ENCODE measurements at places on chromosomes 11 and 22. TPM values are rescaled to one million over a fixed set of nuclear protein-coding genes. Genes with fewer than 3 reads are reported as not detected.

- no peak for DNase-seq
Observed at GRCh38 chr11:34625576-34625975, 4.7 kb downstream of the EHF start.

DNA sequence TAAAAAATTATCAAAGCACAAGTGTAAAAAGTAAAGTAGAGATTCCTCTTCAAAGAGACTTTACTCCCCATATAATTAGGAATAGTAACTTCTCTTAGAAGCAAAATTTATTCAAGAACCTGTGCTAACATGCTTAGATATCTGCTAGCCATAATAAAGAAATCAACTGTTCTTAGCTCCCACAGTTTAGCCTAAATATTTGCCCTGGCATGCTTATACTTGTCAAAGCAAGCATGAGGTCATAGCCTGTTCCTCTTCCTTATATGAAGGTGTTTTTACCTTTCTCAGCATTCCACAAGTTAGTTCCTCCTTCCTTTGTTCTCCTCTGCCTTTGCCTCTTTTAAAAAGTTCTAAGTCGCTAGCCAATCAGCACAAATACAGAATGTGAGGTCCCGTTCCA lies 30.3 kb downstream of the RIC3 start:
- DNase-seq, result no peak

GRCh38 chr11:63882555-63883242 lies 34.3 kb downstream of the RCOR2 start:
- no peak for DNase-seq

DNA sequence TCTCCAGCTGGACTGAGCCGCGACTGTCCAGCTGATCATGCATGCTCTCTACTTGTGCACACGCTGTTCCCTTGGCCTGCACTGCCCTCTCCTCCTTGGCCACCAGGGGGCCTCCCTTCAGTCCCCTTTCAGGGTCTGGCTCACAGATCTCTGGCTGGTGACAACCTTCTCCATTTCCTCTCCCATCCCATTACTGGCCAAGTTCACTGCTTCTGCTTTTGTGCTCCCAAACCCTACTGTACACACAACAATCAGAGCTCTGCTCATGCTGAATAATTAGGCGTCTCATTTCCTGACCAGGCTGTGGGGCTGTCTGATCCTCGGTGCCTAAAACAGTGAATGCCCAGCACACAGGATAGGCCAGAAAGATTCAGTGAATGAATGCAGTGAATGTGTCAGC lies 224.0 kb upstream of the NARS2 start:
- DNase-seq, result peak; percentile 46

DNA sequence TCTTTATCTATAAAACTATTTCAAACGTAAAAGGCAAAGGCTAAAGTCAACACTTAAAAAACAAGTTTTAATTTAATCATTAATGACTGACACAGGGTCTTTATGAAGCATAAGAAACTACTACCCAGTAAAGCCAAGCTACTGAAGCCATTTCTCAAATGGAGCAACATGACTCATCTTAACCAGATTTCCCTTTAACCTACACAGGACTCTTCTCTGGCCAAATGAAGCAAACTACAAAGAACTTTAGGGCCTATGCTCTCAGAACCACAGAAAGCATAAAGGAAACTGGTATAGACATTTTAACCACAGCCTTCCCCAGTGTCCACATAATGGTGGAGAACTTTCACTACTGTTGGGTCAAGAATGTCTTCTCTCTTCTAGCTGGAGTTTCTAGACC lies 34.7 kb downstream of the ALG9 start:
- DNase-seq, result no peak

DNA sequence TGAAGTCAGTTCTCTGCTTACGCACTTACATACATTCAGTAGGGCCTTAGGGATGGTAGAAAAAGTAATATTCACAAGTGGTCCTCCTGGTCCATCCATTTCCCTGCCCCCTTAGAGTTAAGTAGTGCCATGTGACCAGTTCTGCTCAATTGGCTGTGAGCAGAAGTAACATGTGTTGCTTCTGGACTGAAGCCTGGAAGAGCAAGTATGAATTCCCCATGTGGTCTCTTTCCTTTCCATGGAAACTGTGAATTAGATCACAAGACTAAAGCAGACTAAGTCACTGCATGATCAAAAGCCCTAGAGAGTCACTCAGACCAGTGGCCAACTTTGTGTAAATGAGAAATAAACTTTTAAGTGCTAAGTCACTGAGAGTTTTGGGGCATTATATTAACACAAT lies 341.7 kb upstream of the CADM1 start:
- DNase-seq, result no peak

GRCh38 chr22:29309332-29310064 lies 3.0 kb downstream of the GAS2L1 start:
- DNase-seq, result no peak

DNA sequence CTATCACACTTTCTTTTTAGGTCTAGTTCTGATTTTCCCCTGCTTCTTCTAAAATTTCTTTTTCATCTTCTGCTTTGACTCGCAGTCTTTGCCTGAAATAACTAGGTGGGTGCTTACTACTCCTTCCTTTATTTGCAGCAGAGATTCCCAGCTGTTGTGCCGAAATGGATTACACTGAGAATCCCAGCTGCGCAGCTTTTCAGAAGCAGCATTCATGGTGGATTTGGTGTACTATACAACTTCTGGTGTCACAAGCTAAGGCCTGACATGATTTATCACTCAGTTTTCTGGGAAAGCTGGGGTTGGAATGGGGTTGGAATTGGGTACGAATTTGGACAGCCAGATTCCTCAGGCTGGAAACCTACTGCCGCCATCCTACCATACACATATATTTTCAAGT lies 6.0 kb upstream of the XKR3 start:
- DNase-seq, result no peak

- DNase-seq, result peak; percentile 83
Observed at GRCh38 chr22:22098457-22099193, 116.0 kb upstream of the TOP3B start.

DNA sequence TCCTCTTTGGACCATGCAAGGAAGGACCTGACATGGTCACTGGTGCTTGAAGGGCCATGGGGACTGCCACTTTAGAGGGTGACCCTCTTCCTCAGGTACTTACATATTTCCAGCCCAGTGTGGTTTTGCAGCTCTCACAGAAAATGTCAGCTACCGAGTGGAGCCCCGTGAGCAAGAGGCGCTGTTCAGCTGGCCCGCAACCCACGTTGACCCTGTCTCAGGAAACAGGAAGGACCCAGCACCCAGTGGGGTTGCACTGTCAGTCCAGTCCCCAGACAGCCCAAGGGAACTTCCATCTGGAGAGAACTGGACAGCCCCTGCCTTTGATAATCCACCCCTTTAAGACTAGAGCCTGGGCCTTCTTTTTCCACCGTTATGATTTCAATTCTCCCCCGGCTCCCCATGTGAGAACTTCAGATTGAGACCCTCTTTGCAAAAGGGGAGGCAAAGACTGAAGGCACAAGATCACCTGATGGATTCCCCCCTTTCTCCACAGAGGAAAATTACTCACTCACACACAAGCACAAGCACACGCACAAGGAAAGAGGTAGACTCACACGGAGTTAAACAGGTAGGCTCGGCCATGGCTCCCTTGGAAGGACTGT lies 3.4 kb downstream of the YPEL4 start:
- DNase-seq, result no peak

DNA sequence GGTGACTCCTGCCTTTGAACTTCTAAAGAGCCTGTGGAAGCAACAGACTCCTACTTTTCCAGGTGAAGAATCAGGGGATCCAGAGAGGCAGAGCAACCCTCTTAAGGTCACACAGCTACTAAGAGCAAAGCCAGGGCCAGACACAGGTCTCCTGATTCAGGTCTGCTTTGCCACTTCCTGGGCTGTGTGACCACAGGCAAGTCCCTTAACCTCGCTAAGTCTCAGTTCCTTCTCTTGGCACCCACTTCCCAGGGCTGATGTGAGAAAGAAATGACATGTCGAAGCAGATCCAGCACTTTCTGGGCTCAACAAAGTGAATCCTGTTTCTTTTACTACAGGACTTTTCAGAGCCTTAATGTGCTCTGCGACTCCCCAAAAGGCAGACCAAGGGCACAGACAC lies 30.2 kb downstream of the UQCR10 start:
- DNase-seq, result peak; percentile 55

The CARNS1 gene
- 0.41 TPM for total RNA-seq

The PARVG gene
- 8.6 TPM for total RNA-seq

The P2RY6 gene
- total RNA-seq, result not detected

The DDI1 gene
- total RNA-seq, result not detected

All from OCI-LY7 (cell line).